Activated CD8-positive, alpha-beta memory T cell treated with anti-CD3 and anti-CD28 coated beads, Interleukin-2, amount 10 ng/mL, durations not matched to agents 7 days and 5 days (primary cell): ENCODE measurements at places on chromosomes 13 and 19. TPM values are rescaled to one million over a fixed set of nuclear protein-coding genes. Genes with fewer than 3 reads are reported as not detected.

- no peak overlapping the region for H3K4me3 ChIP-seq
- H3K27me3 ChIP-seq, result peaks cover 16% of the 10 kb centered on the region
- peaks cover 8% of the 10 kb centered on the region for H3K4me1 ChIP-seq
- no peak overlapping the region for H3K27ac ChIP-seq
- no peak for DNase-seq
Observed at GRCh38 chr19:44712864-44713515, 14.0 kb downstream of the CEACAM16 start.

DNA sequence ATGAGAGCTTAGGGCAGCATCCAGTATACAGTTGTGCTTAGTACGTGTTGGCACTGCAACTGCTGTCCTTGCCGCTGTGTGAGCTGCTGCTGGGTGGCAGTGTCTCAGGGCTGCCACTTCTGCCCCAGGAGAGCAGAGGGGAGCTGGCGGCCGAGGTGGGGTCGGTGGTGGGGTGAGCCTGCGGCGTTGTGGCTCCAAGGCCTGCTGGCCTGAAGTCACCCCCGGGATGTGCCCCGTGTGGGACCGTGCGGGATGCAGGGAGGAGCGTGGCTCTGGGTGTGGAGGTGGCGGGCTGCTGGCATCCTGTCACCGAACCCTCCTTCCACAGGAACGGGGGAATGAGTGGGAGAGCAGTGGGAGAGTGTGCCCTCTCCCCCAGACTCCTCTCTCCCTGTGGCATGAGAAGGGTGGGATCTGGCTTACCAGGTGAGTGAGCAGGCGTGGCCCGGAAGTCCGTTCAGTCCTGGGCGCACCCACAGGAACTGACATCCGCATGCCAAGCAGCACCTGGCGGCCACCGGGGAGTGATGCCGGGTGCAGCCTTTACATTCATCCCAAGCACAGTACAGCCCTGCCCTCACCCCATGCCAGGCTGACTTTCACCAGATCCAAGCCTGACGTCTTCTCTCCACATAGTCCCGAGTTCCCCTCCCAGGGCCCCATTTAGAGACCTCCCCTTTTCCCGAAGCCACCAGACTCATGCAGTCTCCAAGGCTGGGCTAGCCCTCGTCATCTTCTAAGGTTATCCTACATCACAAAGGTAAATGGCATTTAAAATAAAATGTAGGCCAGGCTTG, 26.6 kb downstream of the MCF2L start:
- no peaks in the 10 kb centered on the region for H3K36me3 ChIP-seq
- no peaks in the 10 kb centered on the region for H3K4me1 ChIP-seq
- H3K27ac ChIP-seq, result no peak overlapping the region
- H3K27me3 ChIP-seq, result no peaks in the 10 kb centered on the region

RFPL4A gene
- not detected for total RNA-seq

CYTH2 gene
- total RNA-seq, result 42.5 TPM

GRCh38 chr13:77919246-77919920, 752 bp upstream of the EDNRB start:
- H3K4me3 ChIP-seq, result no peak overlapping the region
- H3K4me1 ChIP-seq, result peaks cover 3% of the 10 kb centered on the region
- no peak overlapping the region for H3K27ac ChIP-seq

CYP4F2 gene
- total RNA-seq, result not detected

ZNF541 gene
- total RNA-seq, result 0.32 TPM

PGLYRP2 gene
- 0.12 TPM for total RNA-seq

- H3K4me1 ChIP-seq, result peaks cover 29% of the 10 kb centered on the region
- no peak overlapping the region for H3K4me3 ChIP-seq
- DNase-seq, result peak; percentile 81
- peaks cover 21% of the 10 kb centered on the region for H3K27me3 ChIP-seq
- H3K36me3 ChIP-seq, result no peaks in the 10 kb centered on the region
- H3K27ac ChIP-seq, result peak overlapping the region; percentile 15
Observed at GRCh38 chr19:38514812-38515633, 81.5 kb downstream of the RYR1 start.

GRCh38 chr19:41441321-41441945, 1.5 kb upstream of the ERICH4 start:
- DNase-seq, result no peak
- H3K27ac ChIP-seq, result no peak overlapping the region
- H3K36me3 ChIP-seq, result peaks cover 7% of the 10 kb centered on the region

CALR gene
- 745 TPM for total RNA-seq
